Right lung (tissue), 10 donors: ENCODE measurements at places on chromosomes 5 and 9.
A peak's percentile ranks its signal among the peaks of the same experiment; 100 is the strongest.

GRCh38 chr9:15231788-15232635 lies 75.0 kb downstream of the TTC39B start:
- no peak for DNase-seq

DNA sequence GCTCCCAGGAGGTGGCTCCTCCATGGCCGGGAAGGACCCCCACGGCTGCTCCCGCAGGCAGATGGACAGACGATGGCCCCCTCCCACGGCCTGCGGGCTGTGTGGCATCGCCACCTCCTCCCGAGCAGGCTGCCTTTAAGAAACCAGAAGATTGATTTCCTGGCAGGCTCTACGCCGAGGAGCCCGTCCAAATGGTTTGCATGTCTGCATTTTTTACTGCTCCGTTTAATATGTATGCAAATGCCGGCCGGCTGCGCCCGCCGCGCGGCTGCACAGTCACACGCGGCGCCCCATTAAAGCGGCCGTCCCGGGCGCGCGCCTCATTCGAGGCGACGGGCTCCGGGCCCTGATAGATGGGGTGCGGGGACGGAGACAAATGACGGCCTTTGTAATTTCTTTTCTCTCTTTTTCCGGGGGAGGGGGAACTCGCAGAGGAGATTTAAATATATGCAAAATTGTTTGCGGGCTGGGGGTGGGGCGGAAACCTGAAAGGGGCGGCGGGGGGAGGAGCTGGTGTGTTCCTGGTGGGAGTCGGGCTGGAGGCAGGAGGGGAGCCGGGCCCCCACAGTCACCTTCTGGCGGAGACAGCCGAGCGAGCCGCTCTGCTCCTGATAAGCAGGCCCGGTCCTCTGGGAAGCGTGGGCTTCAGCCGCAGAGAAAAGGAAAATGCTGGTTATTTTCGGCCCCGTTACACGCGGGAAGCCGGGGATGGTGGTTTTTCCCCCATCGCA lies 158.7 kb upstream of the IER5L start:
- peak; percentile 83 for DNase-seq

- no peak for DNase-seq
Observed at GRCh38 chr5:17269201-17269600, 51.8 kb downstream of the BASP1 start.

GRCh38 chr5:115170929-115171510 lies 1.3 kb upstream of the TRIM36 start:
- no peak for DNase-seq

DNA sequence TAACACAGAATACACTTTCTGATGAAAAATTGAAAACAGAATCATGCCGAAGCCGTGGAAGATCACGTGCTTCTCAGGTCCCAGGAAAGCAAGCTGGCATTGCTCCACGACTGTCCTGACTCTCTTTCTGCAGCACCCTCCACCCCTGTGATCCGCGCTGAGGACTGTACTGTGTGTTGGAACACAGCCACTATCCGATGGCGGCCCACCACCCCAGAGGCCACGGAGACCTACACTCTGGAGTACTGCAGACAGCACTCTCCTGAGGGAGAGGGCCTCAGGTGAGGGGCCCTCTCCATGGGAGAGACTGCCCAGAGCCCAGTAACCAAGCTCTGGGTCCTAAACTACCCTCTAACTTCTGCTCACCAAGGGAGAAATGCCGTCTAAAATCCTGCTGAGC lies 73.3 kb downstream of the CMYA5 start:
- DNase-seq = no peak

DNA sequence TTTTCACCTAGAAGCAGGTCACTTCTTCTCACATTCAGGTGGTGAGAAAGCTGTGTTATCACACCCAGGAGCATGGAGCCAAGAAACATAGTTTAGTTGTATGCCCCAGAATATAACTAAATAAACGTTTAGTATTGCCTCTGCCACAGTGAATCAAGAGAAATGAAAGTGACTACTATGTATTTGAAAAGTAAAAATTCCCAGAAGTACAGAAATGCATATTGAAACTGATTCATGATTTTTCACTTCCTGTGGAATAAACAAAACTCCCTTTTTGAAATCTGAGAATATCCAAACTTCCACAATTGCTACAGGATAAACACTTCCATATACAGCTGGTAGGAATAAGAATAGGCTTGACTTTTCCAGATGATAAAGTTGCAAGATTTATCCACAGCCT lies 15.3 kb upstream of the NINJ1 start:
- no peak for DNase-seq

- no peak for DNase-seq
Observed at GRCh38 chr5:25975885-25976284, 1062.5 kb downstream of the CDH9 start.

- no peak for DNase-seq
Observed at GRCh38 chr5:177608243-177609075, 8.5 kb downstream of the B4GALT7 start.

DNA sequence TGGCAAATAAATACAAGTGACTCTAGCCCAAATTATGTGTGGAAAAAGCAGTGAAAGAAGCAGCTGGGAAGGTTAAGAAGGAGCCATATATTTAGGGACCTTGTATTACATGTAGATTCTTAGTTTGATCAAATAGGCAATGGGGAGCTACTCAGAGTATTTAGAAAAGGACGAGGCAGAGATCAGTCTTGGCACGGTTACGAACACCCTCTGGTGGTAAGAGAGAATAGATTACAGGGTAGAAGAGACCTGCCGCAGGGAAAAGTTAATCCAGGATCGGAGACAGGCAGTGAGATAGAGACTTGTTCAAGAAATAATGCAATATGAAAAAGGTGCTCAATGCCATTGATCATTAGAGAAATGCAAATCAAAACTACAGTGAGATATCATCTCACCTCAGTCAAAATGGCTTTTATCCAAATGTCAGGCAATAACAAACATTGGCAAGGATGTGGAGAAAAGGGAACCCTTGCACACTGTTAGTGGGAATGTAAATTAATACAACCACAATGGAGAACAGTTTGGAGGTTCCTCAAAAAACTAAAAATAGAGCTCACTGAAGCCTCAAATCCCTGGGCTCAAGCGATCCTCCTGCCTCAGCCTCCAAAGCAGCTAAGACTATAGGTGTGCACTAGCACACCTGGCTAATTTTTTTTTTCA lies 12.0 kb downstream of the INIP start:
- DNase-seq = peak; percentile 52

- DNase-seq = no peak
Observed at GRCh38 chr5:38601863-38602298, 45.4 kb upstream of the LIFR start.

DNA sequence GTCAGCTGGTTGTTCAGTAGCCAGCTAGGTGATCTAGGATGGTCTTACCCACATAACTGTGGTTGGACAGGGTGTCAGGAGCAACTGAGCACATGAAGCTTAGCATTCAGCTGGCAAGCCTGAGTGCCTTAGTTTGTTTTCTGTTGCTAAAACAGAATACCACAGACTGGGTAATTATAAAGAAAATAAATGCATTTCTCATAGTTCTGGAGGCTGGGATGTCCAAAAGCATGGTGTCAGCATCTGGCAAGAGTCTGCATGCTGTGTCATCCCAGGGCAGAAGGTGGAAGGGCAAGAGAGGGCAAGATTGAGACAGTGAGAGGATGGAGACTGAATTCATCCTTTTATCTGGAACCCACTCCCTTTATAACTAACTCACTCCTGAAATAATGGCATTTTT lies 921.5 kb downstream of the TLE4 start:
- DNase-seq = no peak

DNA sequence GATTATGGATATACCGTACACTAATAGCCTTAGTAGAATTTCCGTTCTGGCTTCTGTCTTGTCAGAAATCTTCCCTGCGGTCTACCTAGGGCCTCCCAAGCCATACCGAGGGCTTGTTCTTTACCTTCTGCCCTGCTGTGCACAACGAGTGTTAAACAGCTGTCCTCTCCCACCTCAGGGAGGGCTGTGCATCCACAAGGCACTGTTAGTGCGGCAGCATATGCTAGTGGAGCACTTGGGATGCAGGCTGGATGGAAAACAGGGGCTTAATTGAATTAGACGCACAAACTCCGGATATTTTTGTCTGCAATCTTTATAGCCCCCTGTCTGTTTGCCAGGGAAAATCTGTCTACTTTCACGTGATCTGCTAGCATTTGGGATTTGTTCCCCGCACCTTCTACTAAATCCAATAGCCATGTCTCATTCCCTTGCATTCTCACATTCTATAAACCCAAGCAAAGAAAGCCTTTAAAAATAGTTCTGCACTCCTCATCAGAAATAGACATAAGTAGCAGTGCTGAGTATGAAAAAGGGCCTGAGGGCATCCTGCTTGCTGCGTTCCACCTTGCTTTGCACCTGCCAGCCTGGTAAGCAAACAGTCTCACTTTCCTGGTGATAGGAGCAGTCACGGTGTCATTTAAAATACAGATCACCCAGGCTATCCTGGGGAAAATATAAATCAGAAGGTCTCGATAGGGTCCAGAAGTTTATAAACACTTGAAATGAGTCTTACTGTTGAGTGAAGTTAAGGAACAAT lies 382.6 kb downstream of the RASEF start:
- DNase-seq = no peak

DNA sequence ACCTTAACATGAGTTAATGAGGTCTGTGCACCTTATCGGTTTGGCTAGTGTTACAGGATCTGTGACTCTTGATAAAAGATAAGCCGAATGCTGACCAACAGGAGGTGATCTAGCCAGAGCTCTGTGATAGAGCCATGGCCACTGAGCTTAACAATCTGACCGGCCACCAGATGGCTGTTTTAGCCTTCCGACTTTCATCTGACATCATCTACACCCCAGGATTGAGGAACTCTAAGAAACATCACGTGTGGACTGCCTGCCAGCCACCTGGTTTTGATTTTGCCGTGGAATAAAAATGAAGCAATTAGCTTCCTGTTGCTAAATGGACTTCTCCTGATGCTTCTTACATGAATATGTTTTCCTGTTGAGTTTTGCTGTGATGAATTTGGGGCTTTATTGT lies 281.3 kb downstream of the CEMIP2 start:
- DNase-seq = no peak

GRCh38 chr9:69145144-69145715 lies 28.8 kb upstream of the TJP2 start:
- DNase-seq = no peak

DNA sequence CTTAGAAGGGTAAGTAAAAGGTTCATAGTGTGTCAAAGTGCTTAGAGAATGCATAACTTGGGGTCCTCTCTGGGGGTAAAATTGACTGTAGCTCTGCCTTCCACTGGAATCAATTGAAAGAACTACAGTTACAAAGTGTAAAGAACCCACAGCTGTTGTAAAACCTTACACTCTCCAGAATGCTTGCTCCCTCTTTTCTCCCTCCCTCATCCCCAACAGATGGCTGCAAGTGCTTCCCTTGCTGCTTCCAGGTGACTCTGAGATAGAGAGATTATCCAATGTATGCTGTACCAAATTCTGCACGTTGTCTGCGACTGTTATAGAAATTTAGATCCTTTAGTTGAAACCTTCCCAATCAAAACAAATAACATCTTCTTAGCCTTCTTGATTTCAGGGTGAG lies 126.0 kb downstream of the STK32A start:
- no peak for DNase-seq

GRCh38 chr9:117234103-117234502 lies 180.8 kb downstream of the ASTN2 start:
- DNase-seq = no peak

- DNase-seq = no peak
Observed at GRCh38 chr9:19781240-19781639, 7.6 kb downstream of the SLC24A2 start.

GRCh38 chr5:125412561-125413495 lies 666.4 kb upstream of the ZNF608 start:
- DNase-seq = peak; percentile 75

GRCh38 chr5:106127341-106127781 lies 1543.4 kb downstream of the EFNA5 start:
- no peak for DNase-seq
